A549 treated with CORT108297 at 1 μM for 4 hours (cell line): ENCODE measurements at places on chromosomes 3 and 15. TPM values are rescaled to one million over a fixed set of nuclear protein-coding genes. Genes with fewer than 3 reads are reported as not detected.

The ZPLD1 gene
- 0.03 to 0.07 TPM (median 0.05 TPM) in 4 of 5 replicates, not detected in the other for total RNA-seq

The SNX22 gene
- total RNA-seq = 0.59 to 0.96 TPM (median 0.89 TPM) in 5 replicates

The PPP1R14D gene
- 0.10 to 0.28 TPM in 2 of 5 replicates, not detected in the others for total RNA-seq

The NR2E3 gene
- total RNA-seq = 0.12 to 0.39 TPM (median 0.21 TPM) in 5 replicates

The ATP10A gene
- 7.2 to 8.6 TPM (median 7.3 TPM) in 5 replicates for total RNA-seq
